ENCODE measurements at places on chromosomes 12 and 14.

GRCh38 chr12:88163371-88163770 lies 21.3 kb downstream of the TMTC3 start:
- no peak for DNase-seq

DNA sequence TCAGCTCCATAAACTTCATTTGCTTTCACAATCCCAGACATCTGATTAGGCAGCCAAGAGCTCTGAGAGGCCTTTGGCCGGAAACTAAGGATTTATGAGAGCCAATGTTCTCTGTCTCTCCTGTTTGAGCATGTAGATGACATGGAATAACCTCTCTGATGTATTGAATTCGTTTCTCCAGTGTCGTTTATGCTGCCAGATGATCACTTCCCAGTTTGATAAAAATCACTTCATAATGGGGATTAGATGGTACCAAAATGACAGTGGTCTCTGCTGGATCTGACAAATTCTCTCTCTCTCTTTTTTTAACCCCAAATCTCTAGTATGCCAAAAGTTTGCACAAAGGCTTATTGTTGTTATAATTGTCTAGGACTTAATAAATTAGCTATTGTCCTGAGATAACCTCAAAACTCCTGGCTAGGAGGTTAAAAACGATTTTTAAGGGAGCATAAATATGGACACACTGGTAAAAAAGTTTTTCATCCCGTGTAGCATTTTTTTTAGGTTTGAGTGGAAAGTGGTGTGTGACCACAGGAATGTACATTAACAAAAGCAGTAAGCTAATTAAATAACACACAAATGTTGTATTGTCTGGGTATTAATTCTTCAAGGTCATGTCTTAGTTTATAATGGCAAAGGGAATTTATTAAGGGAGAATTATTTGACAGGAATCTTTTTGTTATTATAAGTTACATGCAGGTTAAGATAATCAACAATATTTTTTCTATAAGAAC lies 82.6 kb upstream of the USP44 start:
- no peak for DNase-seq

- no peak for DNase-seq
Measured at GRCh38 chr14:49218436-49219092, 367.6 kb downstream of the RPS29 start.

DNA sequence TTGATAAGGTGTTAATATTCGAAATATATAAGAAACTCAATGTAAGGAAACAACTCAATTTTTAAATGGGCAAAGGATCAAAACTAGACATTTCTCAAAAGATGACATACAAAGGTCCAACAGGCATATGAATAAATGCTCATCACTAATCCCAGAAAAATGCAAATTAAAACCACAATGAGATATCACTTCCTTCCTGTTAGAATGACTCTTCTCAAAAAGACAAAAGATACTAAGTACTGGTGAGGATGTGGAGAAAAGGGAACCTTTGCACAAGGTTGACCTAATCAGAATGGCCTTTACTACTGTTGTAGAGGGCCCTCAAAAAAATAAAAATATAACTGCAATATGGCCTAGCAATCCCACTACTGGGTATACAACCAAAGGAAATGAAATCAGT lies 383.4 kb downstream of the KCNH5 start:
- DNase-seq, result no peak

DNA sequence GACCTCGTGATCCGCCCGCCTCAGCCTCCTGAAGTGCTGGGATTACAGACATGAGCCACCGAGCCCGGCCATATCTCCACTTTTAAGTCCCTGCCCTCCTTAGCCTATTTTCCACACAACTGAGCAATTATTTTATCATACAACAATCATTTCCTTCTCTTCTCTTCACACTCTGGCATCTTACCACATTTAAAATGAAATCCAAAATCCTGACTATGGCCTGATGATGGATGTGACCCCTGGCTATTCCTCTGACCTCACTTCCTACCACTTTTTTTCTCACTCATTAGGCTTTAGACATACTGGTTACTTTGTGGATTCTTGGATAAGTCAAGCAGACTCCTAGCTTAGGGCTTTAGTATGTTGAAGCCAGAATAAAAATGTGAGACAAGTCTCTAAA lies 21.9 kb upstream of the EID3 start:
- no peak for DNase-seq
